ENCODE measurements at places on chromosomes 13 and 19. TPM values are rescaled to one million over a fixed set of nuclear protein-coding genes. Genes with fewer than 3 reads are reported as not detected.

GRCh38 chr19:40165362-40165937 lies 25.8 kb upstream of the MAP3K10 start:
- peak; percentile 56 for DNase-seq

The ADM5 gene
- total RNA-seq: 2.1 TPM

The VSTM1 gene
- 1.7 TPM for total RNA-seq

The MBD3L2 gene
- total RNA-seq: not detected

DNA sequence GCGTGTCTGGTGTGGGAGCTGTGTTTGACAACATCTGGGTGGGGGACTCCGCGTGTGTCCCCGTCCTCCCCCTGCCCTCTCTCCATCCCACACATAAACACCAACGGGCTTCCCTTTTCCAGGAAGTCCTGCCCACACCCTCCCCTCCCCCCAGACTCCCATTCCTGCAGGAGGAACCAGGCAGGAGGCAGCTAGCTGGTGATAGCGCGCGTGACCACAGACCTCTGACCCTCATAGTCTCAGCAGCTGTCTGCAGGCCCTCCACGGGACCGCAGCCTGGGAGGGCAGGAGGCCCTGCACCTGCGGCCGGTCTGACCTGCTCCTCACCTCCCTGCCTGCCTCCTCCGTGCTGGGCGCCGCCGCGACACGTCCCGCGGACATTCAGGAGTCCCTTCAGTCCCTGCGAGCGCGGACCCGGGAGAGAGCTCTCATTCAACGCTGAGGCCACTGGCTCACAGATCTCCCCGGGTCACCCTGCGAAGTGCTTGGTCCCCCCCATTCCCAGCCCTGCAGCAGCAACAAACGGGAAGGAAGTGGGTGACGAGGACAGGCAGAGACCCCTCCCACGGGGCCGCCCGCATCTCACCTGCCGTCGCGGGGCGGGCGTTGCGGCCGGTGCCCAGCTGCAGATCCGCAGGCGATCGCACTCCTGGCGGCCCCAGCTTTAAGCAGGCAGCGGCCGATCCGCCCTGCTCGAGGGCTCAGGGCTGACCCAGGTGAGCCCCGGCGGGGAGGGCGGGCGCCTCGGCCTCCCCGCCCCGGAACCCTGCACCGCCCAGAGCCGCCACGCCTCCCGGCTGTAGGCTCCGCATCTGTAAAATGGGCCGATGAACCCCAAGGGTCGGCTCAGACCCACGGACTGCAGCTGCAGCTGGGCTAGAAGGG lies 1.1 kb upstream of the ACP5 start:
- DNase-seq: peak; percentile 92

DNA sequence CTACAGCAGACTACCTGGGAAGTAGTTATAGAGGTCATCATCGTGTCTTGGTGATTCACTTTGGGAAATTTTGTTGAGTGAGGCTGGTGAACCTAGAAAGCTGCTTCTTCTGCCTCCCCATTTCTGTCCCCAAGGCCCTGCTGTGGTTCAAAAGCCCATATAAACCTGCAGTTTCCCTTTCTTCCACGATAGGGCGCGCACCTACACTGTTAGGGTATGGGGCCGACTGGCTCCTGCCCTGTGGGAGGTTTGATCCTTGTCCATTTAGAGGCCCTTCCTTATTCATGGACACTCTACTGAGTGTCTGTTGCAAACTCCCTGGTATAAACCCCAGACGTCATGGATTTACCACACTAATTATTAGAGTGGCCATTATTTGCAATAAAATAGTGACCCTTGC lies 191.8 kb downstream of the GGACT start:
- no peak for DNase-seq

- DNase-seq: peak; percentile 89
These were observed 2.6 kb upstream of the MCEMP1 start for GRCh38 chr19:7674010-7675005.

Data from lower lobe of right lung (tissue), 2 donors.